Activated CD8-positive, alpha-beta memory T cell treated with anti-CD3 and anti-CD28 coated beads for 48 hours (primary cell): ENCODE measurements at places on chromosomes 11 and 22.
A peak's percentile ranks its signal among the peaks of the same experiment; 100 is the strongest.

GRCh38 chr11:12239804-12240371 lies 129.5 kb downstream of the MICAL2 start:
- no peak for DNase-seq

GRCh38 chr11:47524291-47524874 lies 28.5 kb downstream of the CELF1 start:
- DNase-seq: no peak

- DNase-seq: no peak
These were observed 137.8 kb upstream of the BDNF start for GRCh38 chr11:27837895-27838563.

- no peak for DNase-seq
These were observed 20.6 kb upstream of the OPCML start for GRCh38 chr11:133552938-133553337.

DNA sequence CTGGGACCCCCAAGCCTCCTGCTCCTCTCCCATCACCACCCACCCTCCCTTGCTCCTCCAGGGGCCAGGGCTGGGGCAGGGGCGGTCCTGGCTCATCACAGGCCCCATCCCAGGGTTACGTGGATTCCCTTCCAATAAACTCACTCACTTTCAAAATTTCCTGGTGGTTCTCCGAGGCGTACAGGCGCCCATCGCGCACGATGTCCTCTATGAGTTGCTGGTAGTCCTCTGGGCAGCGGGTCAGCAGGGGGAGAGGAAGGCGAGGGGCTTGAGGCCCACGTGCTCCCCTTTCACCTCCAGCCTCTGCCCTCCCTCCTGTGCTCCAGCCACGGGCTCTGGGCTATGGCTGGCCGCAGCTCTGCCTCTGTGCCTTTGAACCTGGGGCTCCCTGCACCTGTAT lies 20.5 kb upstream of the TTLL12 start:
- DNase-seq: no peak

GRCh38 chr11:63920939-63921417 lies 4.0 kb upstream of the RCOR2 start:
- DNase-seq: no peak

GRCh38 chr11:23585416-23586104 lies 725.3 kb upstream of the CCDC179 start:
- no peak for DNase-seq

DNA sequence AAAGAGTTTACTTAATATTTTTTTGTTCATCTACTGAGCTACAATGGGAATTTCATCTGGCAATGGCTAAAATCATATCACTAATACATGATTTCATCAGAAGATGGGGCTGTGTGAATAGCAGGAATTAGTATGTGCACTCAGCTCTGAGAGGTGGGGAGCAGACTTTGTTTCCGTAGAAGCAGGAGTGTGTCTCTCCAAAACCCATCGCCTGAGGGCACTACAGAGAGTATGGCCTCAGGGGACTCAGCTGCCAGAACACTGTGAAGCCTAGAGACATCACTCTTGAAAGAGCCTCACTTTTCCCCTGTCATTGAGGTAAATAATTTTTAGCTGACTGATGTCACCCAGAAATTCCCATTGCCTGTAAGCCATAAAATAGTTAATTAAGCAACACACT lies 261.4 kb upstream of the ISX start:
- DNase-seq: no peak

- no peak for DNase-seq
These were observed 352 bp downstream of the C22orf23 start for GRCh38 chr22:37953062-37953436.

GRCh38 chr11:64687204-64687603 lies 35.8 kb downstream of the NRXN2 start:
- no peak for DNase-seq

DNA sequence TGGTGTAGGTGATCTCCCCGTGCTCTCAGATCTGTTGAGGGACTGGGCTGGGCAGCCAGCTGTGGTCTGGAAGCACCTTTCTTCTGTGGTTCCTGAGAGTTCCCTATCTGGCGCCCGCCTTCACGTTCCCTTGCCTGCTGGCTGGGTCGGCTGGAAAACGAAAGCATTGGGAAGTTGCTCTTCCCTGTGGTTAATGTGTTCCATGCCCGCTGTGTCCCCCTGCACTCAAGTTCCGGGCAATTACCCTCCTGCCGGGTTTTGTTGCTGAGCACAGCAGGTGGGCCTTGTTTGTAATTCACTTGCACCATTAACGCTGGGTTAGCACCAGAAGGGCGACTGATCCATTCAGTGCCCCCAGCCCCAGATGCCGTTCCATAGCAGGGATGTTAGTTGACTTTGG lies 134.1 kb downstream of the GRIK4 start:
- no peak for DNase-seq

DNA sequence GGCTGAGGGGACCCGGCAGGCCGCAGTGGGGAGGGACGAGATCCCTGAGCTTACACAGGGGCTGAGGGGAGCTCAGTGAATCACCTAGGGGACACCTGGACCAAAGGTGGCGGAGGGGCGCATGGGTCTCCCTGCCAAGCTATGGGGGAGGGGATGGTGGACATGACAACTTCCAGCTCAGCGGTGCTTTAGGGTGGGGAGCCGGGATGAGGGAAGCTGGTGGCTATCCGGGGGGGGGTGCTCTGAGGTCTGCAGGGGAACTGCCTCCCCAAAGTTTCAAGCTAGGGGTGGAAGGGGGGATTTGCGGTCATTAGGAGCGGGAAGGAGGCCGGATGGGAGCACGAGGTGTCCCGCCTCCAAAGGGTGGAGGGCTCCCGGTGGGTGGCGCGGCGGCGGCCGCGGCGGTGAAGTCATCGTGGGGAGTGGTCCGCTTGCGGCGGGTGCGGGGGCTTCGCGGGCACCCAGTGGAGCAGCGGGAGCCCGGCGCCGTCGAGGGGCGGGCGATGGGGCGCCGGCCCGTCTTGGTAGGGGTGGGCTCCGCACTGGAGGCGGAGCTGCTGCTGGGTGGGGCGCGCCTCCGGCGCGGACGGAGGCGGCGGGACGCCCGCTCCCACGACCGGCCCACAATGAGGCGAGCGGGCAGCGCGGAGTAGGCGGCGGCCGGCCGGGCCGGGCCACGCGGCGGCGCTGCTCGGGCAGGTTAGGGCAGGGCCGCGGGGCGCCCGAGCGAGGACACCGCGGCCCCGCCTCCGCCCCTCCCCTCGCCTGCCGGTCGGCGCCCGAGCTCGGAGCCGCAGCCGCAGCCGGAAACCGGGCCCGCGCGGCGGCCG lies at the start of gene MICALL1:
Gene MICALL1, plus strand, starts transcription at position 764 of the 830 bp plus-strand sequence. CDS start 126 bp downstream, outside the sequence.
- DNase-seq: peak; percentile 41

GRCh38 chr22:41927813-41928212 lies 1.2 kb upstream of the TNFRSF13C start:
- DNase-seq: no peak

GRCh38 chr11:116840224-116840745 lies 2.9 kb upstream of the APOA1 start:
- DNase-seq: no peak

GRCh38 chr22:49636649-49637048 lies 191.0 kb downstream of the BRD1 start:
- DNase-seq: no peak

DNA sequence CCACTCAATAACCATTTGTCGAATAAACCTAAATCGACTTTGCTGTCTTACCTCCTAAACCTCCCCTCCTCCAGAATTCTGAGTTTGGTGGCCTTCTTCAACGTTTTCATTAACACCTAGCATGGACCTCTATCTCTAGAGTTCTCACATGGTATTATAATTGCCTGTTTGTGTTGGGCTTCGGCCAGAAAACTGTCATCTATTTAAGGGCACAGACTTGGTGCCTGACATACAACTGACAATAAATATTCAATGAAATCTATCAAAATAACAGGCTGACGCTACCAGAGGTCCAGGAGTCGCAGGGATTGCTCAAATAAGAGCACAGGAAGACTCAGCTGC lies 687 bp downstream of the ALKBH8 start:
- DNase-seq: no peak

GRCh38 chr22:26417406-26417805 lies 11.7 kb upstream of the ASPHD2 start:
- DNase-seq: no peak

DNA sequence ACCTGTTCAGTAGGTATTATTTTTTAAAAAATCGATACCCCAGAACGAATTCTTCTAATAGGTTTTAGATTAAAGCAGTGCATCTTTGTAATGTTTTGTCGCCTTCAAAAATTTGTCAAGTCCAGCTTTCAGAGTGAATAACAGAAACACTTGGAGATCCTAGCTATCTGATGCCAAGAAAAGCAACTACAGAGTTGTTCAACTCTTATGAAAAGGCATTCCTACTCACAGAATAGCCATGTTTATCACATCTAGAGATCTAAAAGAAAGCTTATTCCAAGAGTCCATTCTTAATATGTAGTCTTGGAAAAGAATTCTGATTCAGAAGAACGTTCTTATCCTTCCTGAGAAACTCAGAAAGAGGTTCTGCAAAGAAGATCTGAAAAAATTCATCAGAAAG lies 268.5 kb downstream of the TTC28 start:
- no peak for DNase-seq

DNA sequence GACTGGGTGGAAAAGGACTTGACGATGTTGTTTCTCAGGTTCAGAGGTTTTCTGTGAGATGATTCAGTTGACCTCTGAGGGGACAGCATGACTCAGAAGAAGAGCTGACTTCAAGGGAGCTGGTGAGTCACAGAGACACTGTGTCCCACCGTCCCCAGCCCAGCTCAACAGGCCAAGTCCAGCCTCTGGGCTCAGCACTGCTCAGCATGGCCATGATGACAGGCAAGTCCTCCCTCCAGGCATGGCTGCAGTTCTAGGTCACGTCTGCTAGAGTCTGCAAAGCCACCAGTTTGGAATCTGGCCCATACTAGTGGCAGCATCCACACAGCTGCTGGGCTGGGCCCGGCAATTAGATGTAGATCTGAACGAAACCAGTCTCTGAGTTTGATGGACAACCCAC lies 12.9 kb downstream of the TRIM29 start:
- DNase-seq: no peak

DNA sequence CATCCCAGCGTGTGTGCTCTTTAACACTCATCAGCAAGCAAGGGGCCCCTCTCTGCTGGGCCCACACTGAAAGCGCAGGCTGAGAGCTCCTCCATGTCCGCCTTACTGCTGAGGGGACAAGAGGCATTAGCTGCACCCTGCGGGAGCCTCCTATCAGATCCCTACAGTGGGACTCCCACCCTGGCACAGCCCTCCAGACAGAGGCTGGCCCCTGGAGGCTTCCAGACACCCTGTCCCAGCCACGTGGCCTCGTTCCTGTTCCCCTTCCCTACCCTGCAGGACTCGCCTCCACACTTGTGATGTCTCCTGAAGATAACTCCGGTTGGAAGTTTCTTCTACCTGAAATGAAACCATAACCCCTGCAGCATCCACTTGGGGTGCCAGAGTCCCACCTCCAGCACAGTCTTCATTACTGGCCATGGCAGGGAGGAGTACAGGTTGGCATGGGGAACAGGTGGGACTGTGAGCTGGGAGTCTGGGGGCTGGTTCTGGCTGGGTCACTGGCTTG lies 5.0 kb upstream of the SH3BP1 start:
- no peak for DNase-seq

- DNase-seq: no peak
These were observed 29.2 kb upstream of the CBX6 start for GRCh38 chr22:38901111-38901641.

- no peak for DNase-seq
These were observed 620.5 kb downstream of the METTL15 start for GRCh38 chr11:28728666-28729065.

DNA sequence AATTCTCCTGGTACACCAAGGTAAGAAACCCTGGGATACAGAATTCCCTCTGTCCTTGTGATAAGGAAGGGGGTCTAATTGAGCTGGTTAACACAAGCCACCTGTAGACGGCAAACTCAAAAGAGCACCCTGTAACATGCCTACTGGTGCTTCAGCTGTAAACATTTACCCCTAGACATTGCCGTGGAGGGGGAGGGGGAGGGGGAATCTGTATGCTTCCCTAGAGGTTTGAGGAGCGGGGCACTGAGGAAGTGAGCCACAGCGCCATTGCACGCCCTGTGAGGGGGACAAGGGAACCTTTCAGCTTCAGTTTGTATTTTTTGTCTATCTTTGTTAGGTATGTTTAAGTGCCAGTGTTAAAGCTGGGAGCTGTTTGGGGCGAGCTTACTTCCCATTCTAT lies 99.8 kb downstream of the AASDHPPT start:
- DNase-seq: no peak

DNA sequence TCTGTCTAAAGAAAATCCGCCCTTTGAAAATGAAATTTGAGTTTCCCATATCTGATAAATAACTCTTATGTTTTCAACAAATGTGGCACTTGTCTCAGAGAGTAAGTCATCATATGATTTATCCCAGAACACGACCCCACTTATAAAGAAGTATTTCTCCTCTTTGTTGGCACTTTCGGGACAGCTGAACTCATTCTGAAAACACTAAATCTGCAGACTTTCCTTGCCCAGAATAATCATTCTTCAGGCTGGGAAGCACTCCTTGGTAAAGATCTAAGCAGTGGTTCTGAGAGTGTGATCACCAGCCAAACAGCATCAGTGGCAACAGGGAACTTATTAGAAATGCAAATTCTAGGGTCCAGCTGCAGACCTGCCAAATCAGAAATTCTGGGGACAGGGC lies 532.2 kb upstream of the API5 start:
- DNase-seq: no peak

GRCh38 chr11:32316232-32316631 lies 119.1 kb downstream of the WT1 start:
- DNase-seq: no peak

- DNase-seq: no peak
These were observed 9.9 kb downstream of the LINC01488 start for GRCh38 chr11:69491071-69492031.

GRCh38 chr11:135002236-135002635 lies 590.2 kb upstream of the B3GAT1 start:
- DNase-seq: no peak

DNA sequence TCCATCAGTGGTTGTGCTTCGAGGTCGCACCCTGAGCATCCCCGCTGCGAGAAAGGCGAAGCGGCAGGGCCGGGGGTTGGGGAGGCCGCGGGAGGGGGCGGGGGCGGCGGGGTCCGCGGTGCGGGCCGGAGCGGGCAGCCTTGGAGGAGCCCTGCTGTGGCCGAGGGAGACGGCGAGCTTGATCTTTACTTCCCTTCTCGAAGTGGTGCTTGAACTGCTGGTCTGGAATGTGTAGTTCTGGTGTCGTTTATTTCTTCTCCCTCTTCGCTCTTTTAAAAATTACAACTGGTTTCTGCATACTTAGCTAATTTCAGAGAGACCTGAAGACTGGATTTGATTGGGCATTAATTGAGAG lies 1.1 kb downstream of the APLP2 start:
- no peak for DNase-seq

GRCh38 chr11:15288863-15289262 lies 174.1 kb downstream of the INSC start:
- no peak for DNase-seq

DNA sequence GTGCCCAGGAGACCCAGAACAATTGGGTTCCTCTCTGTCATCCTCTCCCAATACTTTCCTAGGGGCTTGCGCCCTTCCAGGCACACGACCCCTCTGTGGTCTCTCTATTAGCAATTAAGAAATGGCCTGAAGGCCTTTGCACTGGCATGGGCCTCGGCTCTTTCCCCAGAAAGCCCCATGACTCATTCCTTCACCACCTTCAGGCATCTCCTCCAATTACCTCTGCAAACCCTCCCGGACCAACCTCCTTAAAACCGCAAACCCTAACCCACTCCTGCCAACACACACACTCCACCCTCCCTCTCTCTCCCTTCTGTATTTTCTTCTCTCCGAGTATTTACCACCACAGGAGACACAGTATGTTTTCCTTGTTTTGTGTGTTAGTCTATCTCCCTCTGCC lies 36.7 kb downstream of the LARGE1 start:
- no peak for DNase-seq

- no peak for DNase-seq
These were observed 22.9 kb upstream of the ABTB2 start for GRCh38 chr11:34380696-34381095.

- DNase-seq: peak; percentile 11
These were observed 12.6 kb upstream of the VSIG10L2 start for GRCh38 chr11:125933030-125933813.
